ENCODE measurements at places on chromosomes 12 and 14. TPM values are rescaled to one million over a fixed set of nuclear protein-coding genes. Genes with fewer than 3 reads are reported as not detected.

SLC17A8 gene
- total RNA-seq = not detected

GRCh38 chr12:51971679-51972421 lies 20.4 kb downstream of the ACVR1B start:
- no peaks in the 10 kb centered on the region for H3K27me3 ChIP-seq
- no peak for DNase-seq
- peaks cover 14% of the 10 kb centered on the region for H3K36me3 ChIP-seq
- peaks cover 58% of the 10 kb centered on the region for H3K4me1 ChIP-seq
- H3K4me3 ChIP-seq = no peak overlapping the region

STK38L gene
- total RNA-seq = 64.8 TPM

DNA sequence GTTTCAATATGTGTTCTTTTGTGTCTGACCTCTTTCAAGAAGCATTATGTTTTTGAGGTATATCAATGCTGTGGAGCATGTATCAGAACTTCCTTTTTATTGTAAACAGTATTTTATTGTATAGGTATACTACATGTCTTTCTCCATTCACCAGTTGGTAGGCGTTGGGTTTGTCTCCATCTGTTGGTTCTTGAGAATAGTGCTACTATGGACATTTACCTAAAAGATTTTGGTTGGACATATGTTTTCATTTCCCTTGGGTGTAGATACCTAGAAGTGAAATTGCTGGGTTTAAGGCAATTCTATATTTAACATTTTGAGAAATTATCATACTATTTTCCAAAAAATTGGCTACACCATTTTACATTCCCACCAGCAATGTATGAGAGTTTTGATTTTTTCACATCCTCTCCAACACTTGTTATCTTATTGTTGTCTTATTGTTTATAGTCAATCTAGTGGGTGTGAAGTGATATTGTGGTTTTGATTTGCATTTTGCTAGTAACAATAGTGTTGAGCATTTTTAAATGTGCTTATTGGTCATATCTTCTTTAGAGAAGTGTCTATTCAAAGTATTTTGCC lies 409.2 kb downstream of the IPO8 start:
- H3K4me3 ChIP-seq = no peak overlapping the region
- H3K27ac ChIP-seq = no peak overlapping the region
- no peaks in the 10 kb centered on the region for H3K36me3 ChIP-seq
- peak; percentile 74 for DNase-seq
- no peaks in the 10 kb centered on the region for H3K4me1 ChIP-seq

- no peak overlapping the region for H3K4me3 ChIP-seq
- no peaks in the 10 kb centered on the region for H3K4me1 ChIP-seq
- H3K27me3 ChIP-seq = no peaks in the 10 kb centered on the region
- DNase-seq = no peak
Measured at GRCh38 chr12:47226199-47226598, 146.4 kb upstream of the AMIGO2 start.
